ENCODE measurements at places on chromosomes 16 and 17.

- DNase-seq = no peak
Measured at GRCh38 chr17:3795390-3796102, 5.4 kb downstream of the ITGAE start.

GRCh38 chr16:67109407-67110135, at the start of gene PHAF1:
Gene PHAF1, plus strand, starts transcription at chr16:67109941. Its CDS starts 235 bp downstream, at chr16:67110176.
- peak; percentile 63 for DNase-seq

DNA sequence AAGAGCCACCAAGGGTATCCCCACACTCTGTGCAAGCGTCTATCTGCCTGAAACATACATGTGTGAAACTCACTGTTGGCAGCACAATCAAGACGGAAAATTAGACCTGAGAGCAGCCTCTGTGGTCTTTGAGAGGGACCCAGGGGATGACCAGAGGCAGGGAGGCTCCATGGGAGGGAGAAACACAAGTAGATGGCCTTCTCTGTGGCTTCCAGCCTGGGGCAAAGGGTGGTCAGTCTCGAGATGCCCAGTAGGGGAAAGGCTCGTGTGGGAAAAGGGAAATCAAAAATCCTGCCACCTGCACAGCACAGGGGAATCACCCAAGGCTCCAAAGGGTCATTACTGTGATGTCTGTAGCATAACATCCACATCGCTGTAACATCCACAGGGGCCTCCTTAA, 823.3 kb downstream of the KCNJ18 start:
- DNase-seq = no peak

GRCh38 chr16:49810831-49811230, 45.1 kb downstream of the ZNF423 start:
- DNase-seq = no peak

DNA sequence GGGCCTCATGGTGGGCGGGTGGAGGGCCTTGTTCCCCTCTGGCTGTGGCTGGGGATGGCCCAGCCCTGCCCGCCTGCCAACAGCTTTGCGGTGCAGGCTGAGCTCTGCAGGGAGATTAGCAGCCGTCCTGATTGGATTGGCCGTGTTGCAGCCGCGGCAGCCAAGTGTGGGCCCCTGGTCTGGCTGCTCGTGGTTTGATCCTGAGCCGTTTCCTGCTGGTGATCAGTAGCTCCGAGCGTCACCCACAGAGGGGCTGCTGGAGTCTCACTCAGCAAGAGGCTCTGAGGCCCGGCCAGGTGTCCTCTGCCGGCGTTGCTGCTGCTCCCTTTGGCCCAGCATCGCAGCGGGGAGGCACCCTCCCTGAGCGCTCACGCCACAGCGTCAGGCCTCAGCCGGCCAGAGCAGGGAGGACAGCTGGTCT, 32.5 kb downstream of the BAIAP2 start:
- DNase-seq = no peak

DNA sequence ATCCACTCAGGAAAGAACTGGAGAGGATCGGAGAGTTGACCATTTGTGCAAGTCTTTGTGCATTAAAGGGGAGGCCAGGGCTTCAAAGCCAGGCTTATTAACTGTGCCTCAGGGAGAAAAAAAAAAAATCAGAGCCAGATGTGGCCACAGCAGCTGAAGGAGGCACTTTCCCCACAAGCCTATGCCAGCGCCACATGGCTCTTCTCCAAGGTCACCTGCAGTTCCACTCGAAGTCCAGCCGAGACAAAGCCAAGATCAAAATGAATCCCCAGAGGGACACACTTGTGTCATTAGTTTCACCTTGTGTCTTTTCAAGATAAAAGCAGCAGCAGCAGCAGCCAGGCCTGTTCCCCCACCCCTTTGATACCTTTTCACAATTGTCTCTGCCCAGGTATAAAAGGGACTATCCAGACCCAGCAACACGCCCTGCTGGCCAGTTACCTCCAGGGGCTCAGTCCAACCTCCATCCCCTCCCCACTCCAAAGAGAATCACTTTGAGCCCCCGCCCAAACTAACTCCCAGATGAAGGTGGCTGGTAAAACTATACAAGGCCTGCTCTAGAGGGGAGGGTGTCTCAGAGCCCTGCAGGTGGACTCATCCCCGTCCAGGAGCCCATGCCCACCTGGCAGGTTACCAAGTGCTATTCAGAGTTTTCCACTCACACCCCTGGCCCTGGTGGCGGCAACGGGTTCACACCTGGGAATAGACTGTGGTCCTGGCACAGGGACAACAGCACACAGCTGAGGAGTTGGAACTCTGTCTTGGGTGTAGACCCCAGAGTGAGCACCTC, 29.2 kb downstream of the AXIN2 start:
- DNase-seq = no peak

DNA sequence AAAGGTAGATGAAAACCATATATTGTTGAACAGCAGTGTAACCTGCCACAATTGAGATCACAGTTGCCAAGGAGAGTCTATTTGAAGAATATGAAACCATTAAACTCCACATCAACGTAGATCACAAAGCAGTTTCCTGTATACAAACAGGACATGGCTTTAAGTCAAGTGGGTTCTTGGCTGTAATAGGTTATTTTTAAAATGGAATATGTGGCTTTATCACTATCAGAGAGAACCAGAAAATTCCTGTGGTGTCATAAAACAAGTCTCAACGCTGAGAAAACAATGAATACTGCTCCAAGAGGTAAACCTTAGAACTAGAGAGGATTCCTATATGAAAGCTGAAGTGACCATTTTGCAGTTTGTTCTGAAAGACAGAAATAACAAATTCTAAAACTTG, 999.7 kb downstream of the CDH11 start:
- DNase-seq = no peak

GRCh38 chr16:80723091-80723490, 81.3 kb downstream of the CDYL2 start:
- DNase-seq = peak; percentile 76

DNA sequence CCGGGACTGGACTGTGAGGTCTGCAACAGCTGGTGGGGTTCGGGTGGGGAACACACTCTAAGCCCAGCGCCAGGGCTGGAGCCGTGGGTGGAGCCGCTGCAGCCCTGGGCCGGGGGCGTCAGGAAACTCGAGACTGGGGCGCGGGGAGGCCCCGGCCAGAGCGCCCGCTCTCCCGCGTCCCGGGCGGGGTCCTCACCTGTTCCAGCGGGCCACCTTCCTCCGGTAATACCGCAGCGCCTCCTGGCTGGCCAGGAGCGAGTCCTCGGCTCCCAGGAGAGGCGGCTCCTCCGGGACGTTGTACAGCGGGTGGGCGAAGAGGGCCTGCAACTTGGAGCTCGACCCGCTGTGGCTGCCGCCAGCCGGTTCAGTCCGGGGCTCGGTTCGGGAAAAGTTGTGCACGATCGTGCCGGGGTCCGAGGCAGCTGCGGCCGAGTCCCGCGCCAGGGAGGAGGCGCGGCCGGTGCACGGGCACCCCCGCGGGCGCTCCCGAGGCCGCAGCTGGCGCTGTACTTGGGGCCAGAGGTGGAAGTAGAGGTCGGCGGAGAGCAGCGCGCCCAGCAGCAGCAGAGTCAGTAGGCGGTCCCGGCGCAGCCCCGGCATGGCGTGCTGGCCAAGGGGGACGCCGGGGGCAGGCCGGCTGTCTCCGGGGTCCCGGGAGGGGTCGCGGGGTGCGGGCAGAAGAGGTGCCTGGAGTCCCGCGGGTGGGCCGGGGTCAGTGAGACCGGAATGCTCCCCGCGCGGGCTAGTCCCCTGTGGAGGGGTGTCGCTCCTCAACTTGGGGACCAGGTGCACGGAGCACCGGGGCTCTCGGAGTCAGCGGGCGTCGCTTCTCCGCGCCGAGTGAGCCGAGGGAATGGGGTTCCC, 868 bp downstream of the FAM20A start:
- no peak for DNase-seq

DNA sequence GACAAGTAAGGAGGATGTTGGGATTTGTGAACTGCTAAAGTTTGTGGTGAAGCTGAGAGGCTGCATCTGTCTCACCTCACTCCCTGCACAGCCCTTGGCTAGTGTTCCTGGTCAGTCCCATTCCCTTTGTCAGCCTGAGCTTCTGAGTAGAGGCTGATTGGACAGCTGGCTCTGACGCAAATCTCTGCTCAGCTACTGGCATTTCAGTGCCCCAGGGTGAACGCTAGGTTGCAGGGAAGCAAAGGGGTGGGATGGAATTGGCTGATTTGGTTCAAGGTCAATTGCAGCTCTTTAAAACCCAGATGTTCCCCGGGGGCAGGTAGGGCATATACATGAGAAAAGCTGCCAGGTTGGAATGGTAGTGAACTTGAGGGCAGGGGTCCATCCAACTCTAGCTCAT, 23.1 kb upstream of the CNOT1 start:
- no peak for DNase-seq

- no peak for DNase-seq
Measured at GRCh38 chr16:67834242-67834614, 7.9 kb upstream of the THAP11 start.

Measured in LNCaP clone FGC (cell line).